ENCODE measurements at places on chromosomes 1 and 21.

DNA sequence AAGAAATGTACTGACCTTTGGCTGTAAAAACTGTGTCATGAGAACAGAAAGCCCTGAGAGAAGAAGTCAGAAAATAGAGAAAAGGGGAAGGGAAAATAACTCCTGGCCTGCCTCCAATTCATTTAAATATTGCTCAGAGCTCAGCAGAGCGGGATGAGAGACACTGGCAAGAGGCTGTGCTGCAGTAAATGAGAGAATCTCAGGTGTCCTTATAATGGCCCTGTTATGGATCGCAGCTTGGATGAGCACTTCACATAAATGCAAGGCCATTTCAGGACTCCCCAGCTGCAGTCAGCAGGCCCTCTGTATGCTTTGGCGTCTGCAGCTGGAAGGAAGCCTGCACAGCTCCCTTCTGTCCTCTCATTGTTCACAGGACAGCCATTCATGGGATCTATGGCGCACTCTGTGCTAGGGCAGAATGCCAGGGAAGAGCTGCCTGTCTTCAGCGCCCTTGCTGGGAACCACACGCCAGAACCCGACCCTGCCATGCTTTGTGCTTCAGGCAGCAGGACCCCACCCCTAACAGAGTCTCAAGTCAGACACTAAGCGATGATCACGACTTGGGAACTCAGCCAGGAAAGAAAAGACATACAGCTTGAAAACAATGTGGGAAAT is 20.7 kb upstream of the ABCB10 start:
- DNase-seq = peak; percentile 10

GRCh38 chr1:201360486-201360885 is 17.0 kb downstream of the TNNT2 start:
- no peak for DNase-seq

- no peak for DNase-seq
These were observed 349.7 kb upstream of the C1orf87 start for GRCh38 chr1:60423146-60423780.

GRCh38 chr1:214864896-214865688 is 217.4 kb upstream of the KCNK2 start:
- peak; percentile 63 for DNase-seq

- peak; percentile 23 for DNase-seq
These were observed 242.5 kb upstream of the SGIP1 start for GRCh38 chr1:66291531-66291864.

GRCh38 chr1:178495741-178496409 is 889 bp downstream of the CLEC20A start:
- no peak for DNase-seq

GRCh38 chr1:208445758-208446203 is 201.6 kb upstream of the PLXNA2 start:
- DNase-seq = no peak

DNA sequence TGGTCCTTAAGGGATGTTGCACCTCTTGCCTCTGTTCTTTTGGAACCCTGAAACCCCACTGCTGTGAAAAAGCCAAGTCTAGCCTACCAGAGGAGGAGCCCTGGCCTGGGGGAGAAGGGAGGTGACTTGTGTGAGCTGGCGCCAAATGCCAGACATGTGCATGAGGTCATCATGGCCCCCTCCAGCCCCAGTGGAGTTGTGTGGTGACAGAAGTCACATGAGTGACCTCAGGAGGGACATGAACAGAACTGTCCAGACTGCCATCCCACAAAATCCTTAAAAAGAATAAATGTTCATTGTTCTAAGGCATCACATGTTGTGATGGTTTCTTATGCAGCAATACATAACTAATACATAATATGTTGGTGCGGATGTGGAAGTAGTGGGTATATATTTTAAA is 10.8 kb downstream of the HHAT start:
- DNase-seq = no peak

DNA sequence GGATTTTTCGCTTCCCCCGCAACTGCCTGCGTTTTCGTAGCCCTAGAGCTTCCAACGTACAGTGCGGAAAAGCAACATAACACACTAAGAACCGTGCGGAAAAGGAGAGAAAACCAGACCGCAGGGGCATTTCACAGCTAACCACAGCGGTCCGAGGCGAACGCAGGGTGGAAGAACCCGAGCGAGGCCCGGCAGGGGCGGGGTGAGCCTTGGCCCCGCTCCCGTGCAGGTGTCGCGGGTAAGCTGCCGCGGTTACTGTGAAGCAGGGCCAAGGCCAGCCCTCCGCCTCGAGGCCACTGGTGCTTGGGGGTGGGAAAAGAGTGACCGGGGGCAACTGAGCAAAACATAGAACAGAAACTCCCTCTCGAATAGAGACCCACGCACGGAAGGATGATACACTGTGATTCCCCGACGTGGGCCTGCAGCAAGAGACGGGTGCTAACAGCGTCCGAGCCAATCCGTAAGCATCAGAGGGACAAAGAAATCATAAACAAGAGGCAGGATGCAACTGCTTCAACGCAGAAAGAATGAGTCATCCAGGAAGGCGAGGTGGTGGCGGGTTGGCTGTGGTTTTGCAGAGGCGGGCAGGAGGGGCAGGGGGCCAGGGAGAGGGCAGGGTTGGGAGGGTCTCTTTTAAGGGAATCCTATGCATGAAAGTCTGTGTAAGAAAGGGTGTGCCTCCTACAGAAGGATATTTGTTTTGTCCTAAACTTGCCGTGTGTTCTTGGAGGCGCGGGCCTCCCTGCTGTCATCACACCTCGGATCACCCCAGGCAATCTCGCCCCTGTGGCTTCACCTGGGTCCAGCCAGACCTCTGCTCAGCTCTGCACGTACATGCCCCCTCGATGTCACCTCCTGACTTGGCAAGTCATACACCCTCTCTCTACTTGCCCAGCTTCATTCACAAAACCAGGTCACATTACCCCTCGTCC is 7.3 kb downstream of the GNG4 start:
- no peak for DNase-seq

- no peak for DNase-seq
These were observed 3.7 kb upstream of the SERPINC1 start for GRCh38 chr1:173920861-173921260.

- DNase-seq = no peak
These were observed 688.8 kb downstream of the PLA2G4A start for GRCh38 chr1:187517546-187517945.

DNA sequence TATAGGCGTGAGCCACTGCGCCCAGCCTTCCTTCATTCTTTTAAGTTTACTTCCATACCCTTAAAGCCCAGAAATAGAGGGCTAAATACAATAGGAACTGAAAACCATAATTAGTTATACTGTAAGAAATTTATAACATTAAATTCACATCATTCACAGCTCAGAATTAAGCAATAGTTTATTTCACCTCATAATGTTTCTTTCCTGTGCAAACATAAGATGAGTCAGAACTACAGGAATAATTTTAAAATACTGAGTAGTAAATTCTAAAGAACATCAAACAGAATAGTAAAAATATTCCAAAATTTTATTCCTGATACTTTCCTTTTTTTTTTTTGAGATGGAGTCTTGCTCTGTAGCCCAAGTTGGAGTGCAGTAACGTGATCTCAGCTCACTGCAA is 24.1 kb downstream of the POGZ start:
- no peak for DNase-seq

DNA sequence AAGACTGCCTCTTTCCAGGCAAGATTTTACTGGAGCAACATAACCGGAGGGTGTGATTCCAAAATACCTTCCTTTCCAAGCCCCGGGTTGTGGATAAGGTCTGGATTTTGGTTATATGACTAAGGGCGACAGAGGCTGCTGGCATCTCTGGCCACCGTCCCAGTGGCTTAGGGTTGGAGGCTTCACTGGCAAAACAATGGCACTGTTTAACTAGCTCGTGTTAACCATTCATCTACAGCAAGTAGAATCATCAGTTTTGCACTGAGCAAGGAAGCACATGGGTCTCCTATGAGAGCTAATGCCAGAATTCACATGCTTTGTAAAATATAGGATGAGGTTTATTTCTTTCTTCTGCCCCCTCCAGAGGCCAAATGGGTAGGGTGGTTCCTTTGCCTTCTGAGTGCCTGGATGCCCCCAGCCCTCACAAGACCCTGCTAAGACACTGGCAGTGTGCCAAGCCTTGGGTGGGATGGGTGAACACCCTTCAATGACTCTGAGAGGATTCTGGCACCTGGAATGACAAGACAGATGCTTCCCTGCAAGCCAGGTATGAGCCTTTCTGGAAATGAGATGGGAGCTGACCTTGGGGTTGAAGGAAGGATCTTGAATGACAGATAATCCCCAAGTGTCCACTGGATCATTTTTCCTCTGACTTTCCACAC is 36.8 kb downstream of the DHCR24 start:
- DNase-seq = peak; percentile 23

DNA sequence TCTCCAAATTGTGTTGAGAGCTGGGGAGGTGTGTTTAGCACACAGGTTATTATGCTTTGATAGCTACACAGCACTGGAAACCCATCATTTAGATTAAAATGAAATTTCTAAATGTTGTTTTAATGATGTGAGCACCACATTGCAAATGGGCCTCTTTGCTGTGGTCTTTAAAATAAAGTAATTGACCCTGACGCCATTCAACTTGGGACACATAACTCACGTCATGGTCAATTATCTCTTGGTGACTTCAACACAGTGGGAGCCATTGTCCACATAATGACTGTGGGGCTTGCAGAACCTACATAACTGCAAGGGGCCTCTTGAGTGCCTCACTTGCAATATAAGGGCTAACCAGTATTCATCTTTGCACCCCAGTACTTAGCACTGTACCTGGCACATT is 280.4 kb downstream of the HLX start:
- DNase-seq = no peak

Data from HFFc6 (cell line).